ENCODE measurements at places on chromosomes 13 and 19.
A peak's percentile ranks its signal among the peaks of the same experiment; 100 is the strongest.

GRCh38 chr13:91904005-91904404, 505.6 kb downstream of the GPC5 start:
- no peaks in the 10 kb centered on the region for H3K36me3 ChIP-seq
- H3K27ac ChIP-seq: no peak overlapping the region
- no peaks in the 10 kb centered on the region for H3K27me3 ChIP-seq
- H3K4me3 ChIP-seq: no peak overlapping the region
- DNase-seq: no peak

GRCh38 chr13:74191410-74191809, 57.2 kb upstream of the KLF12 start:
- H3K4me3 ChIP-seq: no peak overlapping the region
- H3K27ac ChIP-seq: peak overlapping the region; percentile 89
- H3K36me3 ChIP-seq: no peaks in the 10 kb centered on the region

- no peak overlapping the region for H3K4me3 ChIP-seq
- H3K36me3 ChIP-seq: no peaks in the 10 kb centered on the region
- DNase-seq: no peak
- no peaks in the 10 kb centered on the region for H3K27me3 ChIP-seq
- peaks cover 6% of the 10 kb centered on the region for H3K4me1 ChIP-seq
Measured at GRCh38 chr19:30790056-30790680, 418.0 kb downstream of the ZNF536 start.

DNA sequence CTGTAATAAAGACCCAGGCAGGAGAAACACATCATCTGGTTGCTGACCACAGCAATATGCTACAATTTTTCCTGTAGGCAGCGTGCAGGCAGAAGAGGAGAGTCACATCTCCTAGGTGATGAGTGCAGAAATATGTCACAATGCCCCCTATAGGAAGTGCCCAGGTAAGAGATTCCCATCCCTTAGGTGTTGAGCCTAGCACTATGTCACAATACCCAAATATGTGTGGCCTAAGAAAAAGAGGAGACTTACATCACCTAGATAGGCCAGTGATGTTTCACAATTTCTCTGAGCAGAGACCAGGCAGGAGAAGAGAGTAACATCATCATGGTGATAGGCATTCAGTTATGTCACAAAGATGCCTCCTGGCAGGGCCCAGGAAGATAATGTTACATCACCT, 49.4 kb upstream of the ZNF728 start:
- no peak overlapping the region for H3K4me3 ChIP-seq
- no peak overlapping the region for H3K27ac ChIP-seq
- no peaks in the 10 kb centered on the region for H3K4me1 ChIP-seq
- no peak for DNase-seq
- peaks cover 2% of the 10 kb centered on the region for H3K27me3 ChIP-seq

DNA sequence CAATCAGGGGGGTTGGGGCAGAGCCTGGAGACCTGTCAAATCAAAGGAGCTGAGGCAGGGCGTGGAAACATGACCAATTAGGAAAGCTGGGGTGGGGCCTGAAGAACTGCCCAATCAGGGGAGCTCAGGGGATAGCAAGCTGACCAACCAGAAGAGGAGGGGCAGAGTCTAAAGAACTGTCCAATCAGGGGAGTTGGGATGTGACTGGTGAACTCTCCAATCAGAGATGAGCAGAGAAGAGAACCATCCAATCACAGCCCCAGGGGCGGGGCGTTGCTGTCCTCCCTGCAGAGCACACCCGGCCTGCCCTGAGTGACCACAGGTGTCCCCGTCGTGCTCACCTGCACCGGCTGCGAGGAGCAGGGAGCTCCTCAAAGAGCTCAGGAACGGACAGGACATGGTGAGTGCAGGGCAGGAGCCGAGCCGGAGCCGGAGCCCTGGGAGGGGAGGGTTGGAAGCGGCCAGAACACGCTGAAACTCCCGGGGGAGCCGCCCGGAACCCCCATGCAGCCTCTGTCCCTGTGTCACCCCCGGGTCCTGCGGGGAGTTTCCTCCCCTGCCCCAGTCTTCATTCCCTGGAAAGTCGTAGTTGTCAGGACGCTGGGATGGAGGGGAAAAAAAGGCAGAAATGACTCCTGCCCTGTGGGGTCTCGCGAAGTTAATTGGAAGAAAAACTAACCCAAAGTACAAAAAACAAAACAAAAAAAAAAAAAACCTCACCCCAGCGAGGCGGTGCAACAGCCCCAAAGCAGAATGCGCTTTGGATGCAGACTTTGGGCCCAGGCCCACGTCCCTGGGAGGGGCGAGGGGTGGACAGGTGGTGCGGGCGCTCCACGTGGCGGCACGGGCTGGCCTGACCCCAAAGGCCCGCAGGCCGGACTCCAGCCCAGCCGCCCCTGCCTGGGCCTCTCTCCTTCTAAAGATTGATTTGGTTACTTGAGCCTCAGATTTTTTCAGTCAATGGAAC, at the start of gene ZNF556:
Gene ZNF556 (plus strand): TSS at position 311 of the 967 bp plus-strand sequence. CDS start 87 bp downstream, at position 398.
- no peak within 1 kb of the TSS for H3K27ac ChIP-seq
- DNase-seq: no peak
- H3K4me3 ChIP-seq: no peak within 1 kb of the TSS
- H3K27me3 ChIP-seq: peaks cover 3% of the 10 kb centered on the region
- H3K36me3 ChIP-seq: peaks cover 6% of the 10 kb centered on the region

DNA sequence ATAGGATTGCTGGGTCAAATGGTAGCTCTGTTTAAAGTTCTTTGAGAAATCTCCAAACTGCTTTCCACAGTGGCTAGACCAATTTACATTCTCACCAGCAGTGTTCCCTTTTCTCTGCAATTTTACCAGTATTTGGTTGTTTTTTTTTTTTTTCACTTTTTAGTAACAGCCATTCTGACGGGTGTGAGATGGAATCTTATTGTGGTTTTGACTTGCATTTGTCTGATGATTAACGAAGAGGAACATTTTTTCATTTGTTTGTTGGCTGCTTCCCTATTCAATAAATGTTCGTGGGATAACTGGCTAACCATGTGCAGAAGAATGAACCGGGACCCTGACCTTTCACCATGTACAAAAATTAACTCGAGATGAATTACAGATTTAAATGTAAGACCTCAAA, 31.2 kb downstream of the CYP4F2 start:
- DNase-seq: no peak
- no peak overlapping the region for H3K4me3 ChIP-seq
- no peaks in the 10 kb centered on the region for H3K4me1 ChIP-seq
- no peaks in the 10 kb centered on the region for H3K27me3 ChIP-seq
- no peak overlapping the region for H3K27ac ChIP-seq

DNA sequence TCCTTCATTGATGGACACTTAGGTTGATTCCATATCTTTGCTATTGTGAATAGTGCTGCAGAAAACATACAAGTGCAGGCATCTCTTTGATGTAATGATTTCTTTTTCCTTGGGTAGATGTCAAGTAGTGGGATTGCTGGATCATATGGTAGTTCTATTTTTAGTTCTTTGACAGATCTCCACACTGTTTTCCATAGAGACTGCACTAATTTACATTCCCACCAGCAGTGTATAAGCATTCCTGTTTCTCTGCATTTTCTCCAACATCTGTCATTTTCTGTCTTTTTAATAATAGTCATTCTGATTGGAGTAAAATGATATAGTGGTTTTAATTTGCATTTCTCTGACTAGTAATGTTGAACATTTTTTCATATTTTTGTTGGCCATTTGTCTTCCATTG, 116.7 kb downstream of the LMO7 start:
- H3K27ac ChIP-seq: no peak overlapping the region
- peaks cover 4% of the 10 kb centered on the region for H3K27me3 ChIP-seq
- H3K4me3 ChIP-seq: no peak overlapping the region
- DNase-seq: no peak
- H3K36me3 ChIP-seq: peaks cover 5% of the 10 kb centered on the region
- H3K4me1 ChIP-seq: peaks cover 5% of the 10 kb centered on the region

DNA sequence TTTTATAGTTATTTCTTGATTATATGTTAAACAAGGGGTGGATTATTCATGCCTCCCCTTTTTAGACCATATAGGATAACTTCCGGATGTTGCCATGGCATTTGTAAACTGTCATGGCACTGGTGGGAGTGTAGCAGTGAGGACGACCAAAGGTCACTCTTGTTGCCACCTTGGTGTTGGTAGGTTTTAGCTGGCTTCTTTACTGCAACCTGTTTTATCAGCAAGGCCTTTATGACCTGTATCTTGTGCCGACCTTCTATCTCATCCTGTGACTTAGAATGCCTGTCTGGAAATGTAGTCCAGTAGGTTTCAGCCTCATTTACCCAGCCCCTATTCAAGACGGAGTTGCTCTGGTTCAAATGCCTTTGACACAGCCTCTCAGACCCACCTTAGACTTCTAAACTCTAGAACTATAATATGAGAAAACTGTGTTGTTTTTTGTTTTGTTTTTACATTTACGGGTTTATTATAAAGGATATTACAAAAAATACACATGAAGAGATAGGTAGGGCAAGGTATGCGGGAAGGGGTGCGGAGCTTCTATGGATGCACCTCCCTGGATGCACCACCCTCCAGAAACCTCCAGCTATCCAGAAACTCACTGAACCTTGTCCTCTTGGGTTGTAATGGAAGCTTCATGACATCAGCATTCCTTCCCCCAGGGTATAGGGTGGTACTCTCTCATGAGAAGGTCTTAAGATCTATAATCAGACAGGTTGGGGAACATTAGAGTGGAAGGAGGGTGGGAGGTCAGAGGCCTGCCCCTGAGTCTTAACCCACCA, 15.8 kb upstream of the SPRYD7 start:
- H3K27me3 ChIP-seq: peaks cover 23% of the 10 kb centered on the region
- DNase-seq: no peak
- no peaks in the 10 kb centered on the region for H3K36me3 ChIP-seq
- no peak overlapping the region for H3K4me3 ChIP-seq

GRCh38 chr13:99991013-99991827, 9.6 kb downstream of the ZIC2 start:
- H3K36me3 ChIP-seq: peaks cover under 1% of the 10 kb centered on the region
- H3K27ac ChIP-seq: no peak overlapping the region
- peaks cover 100% of the 10 kb centered on the region for H3K27me3 ChIP-seq
- peak overlapping the region; percentile 53 for H3K4me3 ChIP-seq

GRCh38 chr13:85501616-85502015, 297.6 kb downstream of the SLITRK6 start:
- H3K36me3 ChIP-seq: no peaks in the 10 kb centered on the region
- H3K4me3 ChIP-seq: no peak overlapping the region
- no peaks in the 10 kb centered on the region for H3K4me1 ChIP-seq

DNA sequence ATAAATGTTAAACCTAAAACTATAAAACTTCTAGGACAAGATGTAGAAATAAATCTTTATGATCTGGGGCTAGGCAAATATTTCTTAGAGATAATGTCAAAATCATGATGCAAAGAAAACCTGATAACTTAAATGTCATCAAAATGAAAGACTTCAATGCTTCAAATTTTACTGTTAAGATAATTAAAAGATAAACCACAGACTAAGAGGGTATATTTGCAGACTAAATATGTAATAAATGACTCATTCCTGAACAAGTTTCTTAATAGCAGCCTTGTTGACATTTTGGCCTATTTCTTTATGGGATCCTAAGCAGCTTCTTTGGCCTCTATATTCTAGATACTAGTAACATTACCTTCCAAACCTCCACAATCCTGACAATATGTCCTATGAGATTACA, 2878.3 kb upstream of the PCDH20 start:
- peaks cover 5% of the 10 kb centered on the region for H3K27me3 ChIP-seq
- H3K27ac ChIP-seq: no peak overlapping the region
- H3K4me1 ChIP-seq: no peaks in the 10 kb centered on the region
- DNase-seq: no peak
- H3K36me3 ChIP-seq: no peaks in the 10 kb centered on the region
- no peak overlapping the region for H3K4me3 ChIP-seq

DNA sequence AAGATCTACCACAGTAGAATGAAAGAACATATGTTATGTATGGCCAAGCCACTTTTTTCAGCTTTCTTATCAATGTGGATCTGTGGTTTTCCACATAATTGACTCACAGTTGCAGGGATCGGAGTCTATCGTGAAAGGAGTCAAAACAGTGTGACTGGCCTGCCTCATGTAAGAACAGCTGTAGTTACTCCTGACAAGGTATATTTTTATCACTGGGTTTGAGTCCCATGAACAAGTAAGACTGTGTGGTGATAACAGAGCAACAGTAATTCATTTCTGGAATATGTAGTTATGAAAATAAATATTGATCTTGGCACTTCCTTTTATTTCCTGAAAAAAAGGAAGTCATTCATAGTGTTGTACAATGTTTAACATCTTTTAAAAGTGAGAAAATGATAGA, 416.6 kb downstream of the KLF12 start:
- no peak overlapping the region for H3K27ac ChIP-seq
- no peak overlapping the region for H3K4me3 ChIP-seq
- no peaks in the 10 kb centered on the region for H3K27me3 ChIP-seq

- no peak overlapping the region for H3K4me3 ChIP-seq
- H3K27me3 ChIP-seq: peaks cover 8% of the 10 kb centered on the region
- DNase-seq: no peak
- H3K4me1 ChIP-seq: peaks cover 2% of the 10 kb centered on the region
- peaks cover 97% of the 10 kb centered on the region for H3K36me3 ChIP-seq
- H3K27ac ChIP-seq: no peak overlapping the region
Measured at GRCh38 chr19:58434217-58434616, 5.7 kb downstream of the ZNF132 start.

Data from nephron progenitor cell (in vitro differentiated cells).